ENCODE measurements at places on chromosomes 16 and 17.

DNA sequence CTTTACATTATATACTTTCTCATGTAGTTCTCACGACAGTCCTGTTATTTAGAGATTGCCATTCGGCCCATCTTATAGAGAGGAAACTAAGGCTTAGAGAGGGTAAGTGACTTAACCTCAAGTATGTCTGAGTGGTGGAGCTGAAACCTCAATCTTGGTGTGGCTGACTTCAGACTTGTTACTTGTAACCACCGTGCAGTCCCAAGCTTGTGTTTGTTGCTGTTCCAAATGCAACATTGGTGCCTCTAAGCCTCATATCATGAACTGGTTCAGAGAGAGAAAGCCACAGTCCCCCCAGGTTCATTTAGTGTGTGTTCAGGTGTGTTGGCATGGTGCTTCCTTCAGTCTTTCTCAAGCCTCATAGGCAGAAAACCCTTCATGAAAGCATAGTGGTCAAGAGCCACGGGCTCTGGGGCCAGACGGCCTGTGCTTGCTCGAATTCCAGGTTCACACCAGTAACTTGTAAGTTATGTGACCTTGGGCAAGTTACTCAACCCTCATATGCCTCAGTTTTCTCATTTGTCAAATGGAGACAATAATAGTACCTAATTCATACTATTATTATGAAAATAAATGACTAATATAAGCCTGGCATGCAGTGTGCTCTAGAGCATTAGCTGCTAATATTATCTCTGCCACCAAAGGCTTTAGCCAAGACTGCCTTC lies 39.9 kb downstream of the CDH1 start:
- DNase-seq = no peak

DNA sequence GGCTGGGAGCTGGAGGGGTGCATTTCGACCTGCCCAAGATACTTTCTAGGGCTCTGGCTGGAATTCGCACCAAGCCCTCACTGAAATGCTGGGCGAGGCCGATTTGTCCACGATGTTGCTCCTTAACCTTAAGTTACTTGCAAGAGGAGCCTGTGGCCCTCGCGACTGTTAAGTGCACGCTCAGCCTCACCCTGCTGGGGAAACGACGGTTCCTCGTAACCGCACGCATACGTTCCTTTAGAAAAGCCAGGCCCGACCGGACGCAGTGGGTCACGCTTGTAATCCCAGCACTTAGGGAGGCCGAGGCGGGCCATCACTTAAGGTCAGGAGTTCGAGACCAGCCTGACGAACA lies 607 bp upstream of the NCOR1 start:
- peak; percentile 18 for DNase-seq

DNA sequence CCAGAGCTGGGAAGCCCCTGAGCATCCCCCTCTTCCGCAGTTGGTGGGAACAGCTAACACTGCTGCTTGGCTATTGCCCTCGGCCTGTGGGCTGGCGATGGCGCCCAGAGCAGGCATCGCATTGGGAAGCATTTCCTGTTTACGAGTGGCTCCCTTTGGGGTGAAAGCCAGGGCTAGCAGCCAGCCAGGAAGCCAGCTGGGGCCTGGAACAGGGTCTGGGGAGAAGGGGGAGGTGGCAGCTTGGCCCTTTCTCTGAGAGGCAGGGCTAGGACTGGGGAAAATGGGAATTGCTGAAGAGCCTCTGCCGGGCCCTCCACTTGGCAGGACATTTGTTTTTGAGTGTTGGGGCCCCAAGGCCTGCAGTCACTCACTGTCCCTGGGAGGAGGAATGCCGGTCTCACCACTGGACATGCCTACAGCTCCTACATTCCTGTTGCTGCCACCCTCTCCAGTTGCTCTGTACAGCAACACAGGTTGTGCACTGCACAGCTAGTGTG lies 2.4 kb upstream of the MTSS2 start:
- no peak for DNase-seq

DNA sequence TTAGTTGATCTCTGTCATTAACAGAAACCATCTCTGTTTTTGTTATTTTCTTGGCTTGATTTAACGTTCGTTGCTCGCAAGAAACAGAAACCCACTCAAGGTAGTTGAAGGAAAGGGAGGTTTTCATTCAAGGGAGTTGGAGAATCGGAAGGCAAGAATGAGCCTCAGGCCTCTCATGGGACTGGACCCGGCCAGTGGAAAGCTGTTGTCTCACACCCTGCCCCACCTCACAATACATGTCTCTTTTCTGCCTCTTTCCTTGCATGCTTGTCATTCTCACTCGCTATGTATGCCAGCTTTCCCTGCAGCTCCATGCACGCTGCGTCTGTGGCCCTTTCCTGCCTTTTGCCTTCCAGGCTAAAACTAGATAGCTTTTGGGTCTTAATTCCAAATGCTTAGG lies 18.3 kb downstream of the DCAF7 start:
- DNase-seq = no peak

DNA sequence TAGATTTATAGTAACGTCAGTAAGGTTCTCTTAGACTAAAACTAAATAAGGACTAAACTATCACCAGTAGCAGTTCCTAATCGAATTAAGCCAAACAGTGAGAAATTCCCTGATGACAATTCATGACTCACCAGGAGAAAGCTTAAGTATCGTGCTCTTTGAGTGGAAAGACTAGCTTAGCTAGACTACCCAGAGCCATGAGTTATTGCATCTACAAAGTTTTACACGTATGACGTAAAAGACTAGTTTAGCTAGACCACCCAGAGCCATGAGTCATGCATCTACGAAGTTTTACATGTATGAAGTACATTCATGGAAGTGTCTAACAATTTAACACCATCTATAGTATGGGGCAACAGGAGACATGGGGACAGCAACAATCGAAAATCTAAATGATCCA lies 36.6 kb downstream of the UBE2G1 start:
- peak; percentile 60 for DNase-seq

DNA sequence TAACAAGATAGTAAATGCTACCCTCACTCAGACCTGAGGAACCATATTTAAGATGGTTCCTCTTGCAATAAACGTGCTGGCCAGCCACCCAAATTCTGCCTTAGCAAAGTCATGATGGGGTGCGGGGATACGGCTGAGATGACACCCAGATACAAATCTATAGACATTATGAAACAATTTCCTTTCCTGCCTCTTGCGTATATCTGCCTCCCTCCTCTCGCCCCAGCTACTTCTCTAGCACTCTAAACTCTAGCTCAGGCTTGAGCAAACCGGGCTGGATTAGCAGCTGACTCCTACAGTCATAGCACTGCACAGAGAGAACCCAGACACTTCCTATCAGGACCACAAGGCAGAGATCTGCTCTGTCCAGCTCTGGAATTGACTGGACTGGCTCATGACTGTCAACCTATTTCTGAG lies 22.3 kb downstream of the CD300LF start:
- no peak for DNase-seq

GRCh38 chr16:28875134-28876018 lies 2.9 kb upstream of the ATP2A1 start:
- DNase-seq = no peak

DNA sequence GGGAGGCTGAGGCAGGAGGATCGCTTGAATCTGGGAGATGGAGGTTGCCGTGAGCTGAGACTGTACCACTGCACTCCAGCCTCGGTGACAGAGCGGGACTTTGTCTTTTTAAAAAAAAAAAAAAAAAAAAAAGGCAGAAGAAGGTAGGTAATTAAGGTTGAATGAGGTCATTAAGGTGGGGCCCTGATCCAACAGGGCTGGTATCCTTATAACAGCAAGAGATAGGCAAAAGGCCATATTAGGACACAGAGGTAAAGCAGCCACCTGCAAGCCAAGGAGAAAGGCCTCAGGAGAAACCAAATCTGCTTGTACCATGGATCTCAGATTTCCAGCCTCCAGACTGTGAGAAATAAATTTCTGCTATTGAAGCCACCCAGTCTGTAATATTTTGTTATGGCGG lies 60.3 kb downstream of the SPAG9 start:
- DNase-seq = no peak

DNA sequence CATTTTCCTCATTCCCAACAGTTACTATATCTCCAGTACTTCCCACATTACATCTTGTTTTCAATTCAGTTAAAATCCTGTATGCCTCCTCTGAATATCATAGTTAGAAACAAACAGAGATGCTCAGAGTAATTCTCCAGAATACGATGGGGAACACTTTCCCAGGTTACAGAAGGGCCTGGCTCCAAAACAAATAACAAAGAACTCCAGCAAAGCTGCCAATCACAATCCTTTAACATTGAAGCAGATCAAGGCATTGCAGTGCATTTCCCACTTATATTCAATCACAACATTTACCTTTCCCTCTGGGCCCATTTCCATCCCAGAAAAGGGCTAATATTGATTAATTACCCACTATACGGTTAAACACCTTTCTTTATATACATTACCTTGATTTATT lies 29.4 kb upstream of the PMFBP1 start:
- DNase-seq = no peak

DNA sequence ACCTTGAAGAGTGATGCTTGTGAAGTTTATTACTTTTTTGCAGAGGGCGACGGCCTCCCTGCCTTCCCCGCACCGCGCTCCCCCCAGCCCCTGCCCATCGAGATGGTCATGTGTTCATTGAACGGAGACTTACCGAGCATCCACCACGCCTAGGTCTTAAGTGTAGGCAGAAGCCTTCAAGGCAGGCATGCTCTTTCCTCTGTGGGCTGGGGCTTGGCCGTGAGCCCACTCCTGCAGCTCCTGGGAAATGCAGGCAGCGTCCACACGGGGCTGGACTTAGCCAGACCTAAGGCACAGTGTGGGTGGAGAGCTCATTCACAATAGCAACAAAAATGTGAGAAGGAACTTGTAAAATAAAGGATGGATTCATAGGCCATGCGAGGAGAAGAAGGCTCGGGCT lies 19.2 kb downstream of the RNF213 start:
- peak; percentile 75 for DNase-seq

DNA sequence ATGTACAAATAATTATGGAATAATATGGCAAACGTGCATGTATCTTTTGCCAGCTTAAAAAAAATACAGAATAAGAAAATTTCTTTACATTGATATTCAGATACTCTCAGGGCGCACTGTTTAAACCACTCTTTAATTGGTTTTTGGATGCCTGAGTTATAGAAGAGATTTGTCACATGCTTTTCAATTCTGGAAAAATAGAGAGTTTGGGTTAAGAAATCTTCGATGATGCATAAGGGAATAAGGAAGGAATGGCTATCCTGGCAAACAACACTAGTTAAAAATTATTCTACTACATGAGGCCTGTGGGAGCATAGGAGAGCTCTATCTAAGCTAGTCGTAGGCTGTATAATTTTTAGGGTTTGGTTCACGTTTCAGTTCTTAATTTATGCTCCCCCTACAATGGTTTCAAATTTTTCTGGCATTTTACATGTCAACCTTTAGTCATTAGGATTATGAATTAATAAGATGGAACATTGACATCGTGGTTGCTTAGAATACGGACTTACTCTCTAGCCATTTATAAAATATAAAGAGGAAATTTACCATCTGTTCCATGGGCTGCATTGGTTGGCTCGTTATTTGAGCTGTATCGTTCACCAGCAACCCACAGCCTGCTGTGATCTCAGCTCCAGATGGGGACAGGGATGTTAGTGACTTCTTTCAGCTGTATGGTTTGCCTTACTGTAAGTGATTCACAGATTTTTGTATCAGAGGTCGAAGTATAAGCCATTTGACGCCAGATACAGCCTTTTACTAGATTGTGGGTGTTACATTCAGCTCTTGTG lies 15.9 kb downstream of the NARF start:
- DNase-seq = no peak

GRCh38 chr16:525520-526180 lies 1.9 kb upstream of the CAPN15 start:
- DNase-seq = peak; percentile 83

DNA sequence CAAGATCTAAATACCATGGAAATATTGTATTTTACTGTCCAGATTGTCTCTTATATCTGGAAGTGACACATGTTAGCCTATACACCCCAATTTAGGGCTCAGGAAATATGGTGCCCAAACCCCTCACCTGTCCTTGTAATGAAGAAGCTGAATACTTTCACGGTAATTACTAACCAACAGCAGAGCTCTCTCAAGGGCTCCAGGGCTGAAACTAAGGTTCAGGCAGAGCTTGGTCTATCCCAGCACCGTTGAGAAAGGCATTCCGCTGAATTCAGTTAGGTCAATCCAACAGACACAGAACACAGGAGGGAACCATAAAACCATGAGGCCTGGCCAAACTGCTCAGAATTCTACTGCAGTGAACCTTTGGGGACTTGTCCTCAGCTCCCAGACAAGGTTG lies 14.9 kb downstream of the MYO18A start:
- DNase-seq = no peak

DNA sequence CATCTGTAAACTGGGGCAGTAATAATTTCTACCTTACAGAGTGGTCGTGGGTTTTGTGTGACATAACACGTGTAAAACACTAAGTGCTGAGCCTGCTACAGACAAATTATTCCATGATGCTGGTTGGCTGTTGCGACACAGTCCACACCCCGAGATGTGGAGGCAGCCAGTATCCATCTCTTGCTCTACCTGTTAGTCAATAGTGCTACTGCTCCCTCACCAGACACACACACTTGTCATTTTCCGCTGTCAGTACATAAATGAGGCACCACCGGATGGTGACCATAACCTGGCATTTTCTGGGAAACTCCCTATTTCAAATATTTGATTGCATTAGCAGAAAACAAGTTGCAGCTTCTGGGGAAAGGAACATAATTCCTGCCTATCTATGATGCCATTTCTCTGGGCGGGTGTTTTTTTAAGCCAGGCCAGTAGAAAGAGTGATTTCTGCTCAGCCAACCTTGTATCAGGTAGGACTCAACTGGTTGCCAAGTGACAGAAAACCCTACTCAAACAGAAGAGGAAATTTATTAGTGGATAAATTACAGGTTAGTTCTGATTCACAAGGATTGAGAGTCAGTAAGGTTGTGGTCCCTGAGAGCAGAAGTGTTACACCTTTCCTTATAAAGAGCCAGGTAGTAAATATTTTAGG lies 24.1 kb downstream of the DNAJA2 start:
- no peak for DNase-seq

DNA sequence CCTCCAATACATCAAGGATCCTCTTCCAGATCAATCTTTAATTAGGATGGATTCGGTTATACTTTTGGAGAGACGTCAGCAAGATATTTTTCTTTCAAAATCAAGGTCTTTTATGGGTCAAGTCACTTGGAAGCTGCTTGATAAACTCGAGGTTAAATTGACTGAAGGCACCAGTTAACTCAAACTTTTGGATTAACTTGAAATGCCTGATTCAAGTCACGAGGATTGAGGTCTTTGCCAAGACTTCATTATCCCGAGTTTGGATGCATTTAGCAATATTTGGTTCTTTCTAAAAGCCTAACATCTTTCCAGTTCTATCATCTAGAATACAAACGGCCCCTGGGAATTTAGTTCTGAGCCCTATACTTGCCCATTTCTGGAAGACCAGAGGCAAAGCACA lies 82.9 kb downstream of the MYH11 start:
- no peak for DNase-seq

DNA sequence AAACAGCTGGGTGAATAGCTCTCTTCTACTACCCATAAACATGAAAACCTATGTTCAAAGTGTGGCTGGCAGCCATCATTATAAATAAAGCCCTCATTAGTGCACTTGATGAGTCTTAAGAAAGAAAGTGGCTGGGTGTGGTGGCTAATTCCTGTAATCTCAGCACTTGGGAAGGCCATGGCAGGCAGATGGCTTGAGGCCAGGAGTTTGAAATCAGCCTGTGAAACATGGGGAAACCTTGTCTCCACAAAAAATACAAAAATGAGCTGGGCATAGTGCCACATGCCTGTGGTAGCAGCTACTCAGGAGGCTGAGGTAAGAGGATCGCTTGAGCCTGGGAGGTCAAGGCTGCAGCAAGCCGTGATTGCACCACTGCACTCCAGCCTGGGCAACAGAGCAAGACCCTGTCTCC lies 28.3 kb upstream of the APPBP2 start:
- no peak for DNase-seq

Measured in hepatic stellate cell (primary cell).